ENCODE measurements at places on chromosomes 6 and 20.

DNA sequence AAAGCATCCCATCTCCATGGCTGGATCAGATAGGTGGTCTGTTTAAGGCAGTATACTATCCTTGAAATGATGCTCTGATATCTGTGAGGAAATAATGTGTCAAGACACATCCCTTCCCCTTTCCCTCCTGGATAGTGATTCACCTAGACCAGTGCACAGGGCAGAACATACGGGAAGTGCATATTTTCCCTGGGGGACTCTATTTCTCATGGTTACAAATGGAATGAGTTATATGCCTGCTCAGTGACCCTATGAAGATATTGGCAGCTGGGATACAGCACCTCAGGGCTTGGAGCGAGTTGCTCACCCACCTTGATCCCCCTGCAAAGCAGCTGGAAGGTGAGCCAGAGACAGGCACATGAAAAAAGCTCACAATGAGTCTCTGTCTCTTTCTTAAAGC lies 67.5 kb upstream of the PRL start:
- no peak for DNase-seq

DNA sequence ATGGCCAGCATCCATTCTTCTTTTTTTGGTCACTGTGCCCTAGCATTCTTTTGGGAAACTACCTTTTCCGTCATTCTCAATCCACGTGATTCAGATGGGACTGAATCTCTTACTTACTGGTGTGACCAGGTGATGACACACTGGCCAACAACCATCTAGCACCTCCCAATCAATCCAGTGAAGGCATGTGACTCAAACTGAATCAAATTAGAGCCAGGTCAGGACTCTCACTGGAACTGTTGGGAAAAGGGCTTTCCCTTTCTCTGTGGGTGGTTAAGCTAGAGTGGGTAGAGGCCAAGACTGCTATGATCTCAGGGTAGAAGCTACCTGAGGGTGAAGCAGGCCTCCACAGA lies 36.2 kb upstream of the ZMYND8 start:
- DNase-seq, result no peak

- DNase-seq, result no peak
These were observed 135.1 kb downstream of the KIF16B start for GRCh38 chr20:16438100-16438499.

- DNase-seq, result no peak
These were observed 87.3 kb downstream of the PKHD1 start for GRCh38 chr6:52000064-52000463.

GRCh38 chr6:100456141-100456907 lies 8.4 kb downstream of the SIM1 start:
- DNase-seq, result no peak

DNA sequence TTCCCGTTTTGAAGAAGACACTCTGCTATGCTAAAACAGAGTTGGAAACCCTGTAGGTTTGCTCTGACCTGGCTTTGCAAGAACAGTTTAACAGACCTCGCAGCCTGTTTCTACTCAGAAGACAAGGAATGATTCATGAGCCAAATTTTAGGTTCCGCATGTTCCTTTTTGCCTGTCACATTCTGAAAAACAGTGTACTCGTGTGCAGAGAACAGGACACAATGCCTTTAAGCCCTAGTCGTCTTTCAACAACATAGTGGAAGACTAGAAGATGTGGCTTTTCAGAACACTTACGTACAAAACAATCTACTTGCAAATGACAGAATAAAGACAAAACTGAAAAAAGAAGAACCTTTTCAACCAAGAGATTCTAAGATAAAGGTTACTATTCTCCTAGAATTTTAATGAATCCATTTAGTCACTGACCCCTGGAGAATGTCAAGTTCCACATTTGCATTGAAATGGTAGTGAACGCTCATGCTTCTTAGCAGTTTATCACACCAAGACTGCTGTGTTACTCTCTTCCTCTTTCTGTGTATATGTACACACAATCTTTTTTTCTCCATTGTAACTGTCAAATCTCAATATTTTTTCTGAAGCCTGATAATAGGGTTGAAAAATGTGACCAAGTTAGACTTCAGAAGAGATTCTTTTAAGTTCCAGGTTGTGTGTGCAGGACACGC lies 220.7 kb upstream of the NRSN1 start:
- DNase-seq, result no peak

DNA sequence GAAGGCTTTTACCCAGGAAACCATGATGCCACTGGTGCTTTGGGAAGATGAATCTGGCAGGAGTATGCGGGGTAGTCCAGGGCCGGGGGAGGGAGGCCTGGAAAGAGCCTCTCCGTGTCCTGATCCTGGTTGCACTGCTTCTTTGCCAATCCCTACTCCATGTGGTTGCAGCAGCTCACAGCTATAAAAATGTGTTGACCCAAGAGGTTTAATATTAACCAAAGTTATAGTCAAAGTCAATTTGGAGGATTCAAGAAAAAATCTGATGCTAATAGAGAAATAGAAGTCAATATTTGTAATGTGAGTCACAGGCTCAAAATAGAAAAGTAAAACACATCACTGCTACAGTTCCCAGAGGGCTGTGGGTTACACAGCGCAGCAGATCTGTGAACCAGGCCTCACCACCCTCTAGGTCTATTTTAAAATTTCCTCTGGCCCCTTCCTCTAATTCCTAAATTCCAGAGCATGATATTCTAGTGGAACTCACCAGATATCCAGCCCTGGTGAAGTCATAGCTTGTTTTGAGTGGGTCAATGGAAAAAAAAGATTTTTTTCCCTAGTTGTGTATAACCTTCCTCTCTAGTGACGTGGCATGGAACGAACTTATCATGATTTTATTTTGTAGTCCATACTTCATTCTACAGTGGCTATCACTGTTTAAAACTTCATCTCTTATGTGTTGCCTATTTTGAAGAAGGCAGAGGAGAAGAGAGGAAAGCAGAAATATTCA lies 63.2 kb upstream of the BMP2 start:
- DNase-seq, result no peak

GRCh38 chr6:89007209-89008000 lies 44.0 kb upstream of the RNGTT start:
- DNase-seq, result no peak

DNA sequence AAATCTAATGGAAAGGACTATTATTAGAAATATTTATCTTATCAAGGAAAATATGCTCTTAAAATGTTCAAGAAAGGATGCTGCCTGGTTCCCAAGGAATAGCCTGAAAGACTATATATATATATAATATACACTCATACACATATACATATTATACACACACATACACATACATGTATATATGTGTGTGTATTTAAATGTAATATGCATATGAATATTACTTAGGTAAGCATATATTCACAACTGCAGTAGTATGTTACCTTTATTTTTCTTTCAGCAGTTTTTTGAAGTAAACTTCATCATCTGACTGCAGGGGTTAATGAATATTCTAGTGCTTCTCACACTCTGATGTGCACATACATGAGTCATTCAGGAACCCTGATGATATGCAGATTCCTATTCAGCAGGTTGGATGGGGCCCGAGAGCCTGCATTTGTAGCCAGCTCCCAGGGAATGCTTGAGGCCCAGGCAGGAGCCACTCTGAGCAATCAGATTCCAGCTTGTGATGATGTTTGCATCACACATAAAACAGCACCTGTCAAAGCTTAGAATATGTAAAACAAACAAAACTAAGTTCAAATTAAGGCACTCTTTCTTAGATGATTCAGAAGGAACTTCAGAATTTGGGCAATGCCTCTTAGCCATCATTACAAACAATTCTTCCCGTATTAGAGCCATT lies 16.1 kb downstream of the MYLK4 start:
- DNase-seq, result no peak

DNA sequence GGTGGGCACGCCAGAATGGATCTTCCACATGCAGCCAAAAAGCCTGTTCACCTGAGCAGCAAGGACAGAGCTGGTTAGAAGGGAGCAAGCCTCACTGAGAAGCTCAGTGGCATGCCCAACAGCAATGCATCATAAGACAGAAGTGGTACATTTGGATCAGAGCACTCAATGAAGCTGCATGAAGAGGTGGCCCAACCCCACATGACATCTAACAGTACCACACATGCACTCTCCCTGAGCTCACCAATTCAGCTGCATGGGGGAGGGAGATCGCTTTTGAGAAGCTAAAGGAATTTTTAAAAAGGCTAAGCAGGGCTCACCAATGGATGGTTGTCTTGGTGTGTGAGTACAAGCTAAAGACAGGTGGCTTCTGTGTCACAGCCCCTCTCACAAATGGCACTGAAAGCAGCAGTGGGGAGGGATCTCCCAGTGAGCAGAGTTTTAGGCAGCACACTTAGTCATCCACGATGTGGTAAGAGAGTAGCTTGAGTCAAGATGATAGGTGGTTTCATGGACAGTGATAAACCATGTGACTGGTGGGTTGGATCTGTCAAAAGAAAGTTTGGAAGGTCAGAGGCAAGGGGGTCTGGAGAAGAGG lies 166.6 kb upstream of the TAB2 start:
- DNase-seq, result no peak

- DNase-seq, result no peak
These were observed 7.2 kb downstream of the GCNT2 start for GRCh38 chr6:10528158-10528981.

DNA sequence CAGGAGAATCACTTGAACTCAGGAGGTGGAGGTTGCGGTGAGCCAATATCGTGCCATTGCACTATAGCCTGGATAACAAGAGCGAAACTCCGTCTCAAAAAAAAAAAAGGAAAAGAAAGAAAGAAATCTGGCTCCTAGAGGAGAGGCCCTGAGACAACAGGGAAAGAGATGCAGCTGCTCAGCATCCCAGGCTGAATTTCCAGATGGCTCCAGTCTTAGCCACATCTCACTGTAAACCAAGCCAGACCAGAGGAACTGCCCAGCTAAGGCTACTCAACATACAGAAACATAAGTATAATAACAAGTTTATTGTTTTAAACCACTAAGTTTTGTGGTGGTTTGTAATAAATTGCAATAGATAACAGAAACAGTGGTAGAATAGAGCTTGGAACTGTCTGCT lies 38.5 kb upstream of the TASP1 start:
- DNase-seq, result no peak

- no peak for DNase-seq
These were observed 68.1 kb downstream of the PLCB4 start for GRCh38 chr20:9137001-9137400.

DNA sequence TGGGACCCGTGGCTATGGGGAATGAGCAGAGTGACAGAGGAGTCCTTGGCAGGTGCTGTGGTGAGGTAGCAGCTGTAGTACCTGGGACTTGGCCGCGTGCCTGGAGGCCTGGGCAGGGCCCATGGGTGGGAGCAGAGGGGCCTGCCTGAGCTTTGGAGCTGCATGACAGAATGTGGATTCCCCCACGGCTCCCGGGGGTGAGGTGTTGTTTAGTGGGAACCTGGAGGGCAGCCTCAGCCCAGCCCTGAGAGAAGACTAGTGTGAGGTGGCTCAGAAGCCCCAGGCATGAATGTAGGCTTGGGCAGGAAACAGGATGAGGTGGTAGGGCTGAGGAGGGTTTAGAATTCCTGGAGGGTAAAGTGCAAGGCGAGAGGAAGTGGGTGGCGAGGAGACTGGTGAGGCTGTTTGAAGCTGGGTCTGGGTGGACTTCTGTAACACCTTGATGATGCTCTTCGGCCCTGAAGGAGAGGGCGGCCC lies 86.5 kb upstream of the SCP2D1 start:
- no peak for DNase-seq

- no peak for DNase-seq
These were observed 67.7 kb upstream of the ZNFX1 start for GRCh38 chr20:49345524-49345923.

DNA sequence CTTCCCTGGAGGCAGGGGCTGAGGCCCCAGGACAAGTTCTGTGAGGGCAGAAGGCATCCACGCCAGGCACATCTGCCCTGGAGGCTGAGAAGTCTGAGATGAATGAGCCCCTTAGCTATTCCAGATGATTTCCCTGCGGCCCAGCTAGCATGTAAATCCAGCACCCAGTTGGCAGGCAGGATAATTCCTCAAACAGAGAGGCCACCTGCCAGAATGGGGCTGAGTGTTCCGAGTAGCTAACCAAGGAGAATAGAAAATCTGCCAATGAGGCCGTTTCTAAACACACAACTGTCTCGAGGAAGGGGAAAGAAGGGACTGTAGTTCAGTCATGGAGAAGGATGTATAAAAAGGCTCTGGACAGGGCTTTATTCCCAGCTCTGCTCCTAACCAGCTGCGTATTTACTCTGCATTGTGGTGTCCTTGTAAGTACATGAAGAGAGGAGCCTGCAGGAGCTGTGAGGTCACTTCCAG lies 211.4 kb upstream of the CDYL start:
- no peak for DNase-seq
